IMR-90 (cell line): ENCODE measurements at places on chromosomes 4 and X. TPM values are rescaled to one million over a fixed set of nuclear protein-coding genes. Genes with fewer than 3 reads are reported as not detected.

XAGE1B gene
- not detected in 2 replicates for total RNA-seq

LONRF3 gene
- total RNA-seq = not detected in 2 replicates

VEGFD gene
- under 0.01 and 0.18 TPM in 2 replicates for total RNA-seq

TLR1 gene
- total RNA-seq = 1.1 TPM in 2 replicates

PAGE1 gene
- not detected in 2 replicates for total RNA-seq

LNX1 gene
- total RNA-seq = 0.28 and 0.36 TPM in 2 replicates

SH3BP2 gene
- total RNA-seq = 8.9 and 9.0 TPM in 2 replicates

RTL3 gene
- total RNA-seq = 0.83 and 1.1 TPM in 2 replicates

CT47B1 gene
- not detected in 2 replicates for total RNA-seq

CFAP99 gene
- not detected in 2 replicates for total RNA-seq

PASD1 gene
- total RNA-seq = not detected in 2 replicates

HS3ST1 gene
- total RNA-seq = not detected in 2 replicates

FAM13A gene
- 22.0 and 25.3 TPM in 2 replicates for total RNA-seq

LUZP4 gene
- total RNA-seq = not detected in 2 replicates

RNF175 gene
- not detected in 2 replicates for total RNA-seq

POU4F2 gene
- not detected in 2 replicates for total RNA-seq

C1QTNF7 gene
- total RNA-seq = 0.18 and 0.28 TPM in 2 replicates

PLP1 gene
- total RNA-seq = 0.18 and 0.28 TPM in 2 replicates

RENBP gene
- 0.18 TPM in 1 of 2 replicates, not detected in the other for total RNA-seq

DAPP1 gene
- not detected in 2 replicates for total RNA-seq

MGST2 gene
- 4.8 and 8.1 TPM in 2 replicates for total RNA-seq

TLL1 gene
- total RNA-seq = not detected in 2 replicates

ADH1C gene
- total RNA-seq = not detected in 2 replicates

PFKFB1 gene
- under 0.01 TPM in 1 of 2 replicates, not detected in the other for total RNA-seq

PF4V1 gene
- total RNA-seq = not detected in 2 replicates

PCDH18 gene
- 108 and 119 TPM in 2 replicates for total RNA-seq

CLDN22 gene
- not detected in 2 replicates for total RNA-seq

TLR8 gene
- not detected in 2 replicates for total RNA-seq

RNF150 gene
- 10.6 and 18.1 TPM in 2 replicates for total RNA-seq

PDGFRA gene
- 157 and 168 TPM in 2 replicates for total RNA-seq

CASP6 gene
- total RNA-seq = 44.1 and 45.0 TPM in 2 replicates

CPLX1 gene
- total RNA-seq = not detected in 2 replicates

STS gene
- 3.4 and 3.6 TPM in 2 replicates for total RNA-seq

IDS gene
- total RNA-seq = 22.8 and 26.3 TPM in 2 replicates

MAGEA4 gene
- total RNA-seq = not detected in 2 replicates

MAB21L2 gene
- total RNA-seq = 11.7 and 12.0 TPM in 2 replicates

ART3 gene
- not detected in 2 replicates for total RNA-seq

SULT1E1 gene
- not detected in 2 replicates for total RNA-seq

PAGE2 gene
- not detected in 2 replicates for total RNA-seq

RGN gene
- total RNA-seq = under 0.01 and 0.18 TPM in 2 replicates

NSG1 gene
- 0.56 and 0.72 TPM in 2 replicates for total RNA-seq

MEPE gene
- total RNA-seq = not detected in 2 replicates

SLC26A1 gene
- total RNA-seq = not detected in 2 replicates

EFNB1 gene
- 17.8 and 17.9 TPM in 2 replicates for total RNA-seq

FGFBP2 gene
- not detected in 2 replicates for total RNA-seq

TEX11 gene
- total RNA-seq = not detected in 2 replicates

GAGE12H gene
- total RNA-seq = not detected in 2 replicates

SLC10A6 gene
- total RNA-seq = not detected in 2 replicates

EXOC1L gene
- not detected in 2 replicates for total RNA-seq

ALB gene
- not detected in 2 replicates for total RNA-seq
